ELR (cell line): ENCODE measurements at places on chromosomes 3 and 15.

- DNase-seq = no peak
Observed at GRCh38 chr3:10440684-10441083, 64.7 kb downstream of the ATP2B2 start.

GRCh38 chr3:9399337-9399703 lies 1.9 kb downstream of the SETD5 start:
- peak; percentile 36 for DNase-seq

GRCh38 chr3:132549890-132550578 lies 47.0 kb upstream of the ACKR4 start:
- peak; percentile 79 for DNase-seq

DNA sequence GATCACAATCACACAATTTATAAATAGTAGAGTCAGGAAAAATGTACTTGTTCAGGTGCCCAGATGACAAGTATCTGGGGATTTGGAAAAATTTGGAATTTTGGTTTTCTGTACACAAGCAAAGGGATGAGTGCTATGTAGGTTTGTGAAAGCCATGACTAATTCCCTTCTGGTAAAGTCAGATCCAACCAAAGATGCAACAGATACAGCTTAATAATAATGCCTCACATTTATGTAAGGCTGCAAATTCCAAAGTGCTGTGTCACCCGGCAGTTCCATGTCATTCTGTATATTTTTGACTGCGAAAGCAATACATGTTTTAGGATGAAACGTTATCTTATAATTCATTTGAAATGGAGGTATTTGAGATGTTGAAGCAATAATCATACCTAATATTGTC lies 102.7 kb upstream of the AGBL1 start:
- DNase-seq = peak; percentile 28

DNA sequence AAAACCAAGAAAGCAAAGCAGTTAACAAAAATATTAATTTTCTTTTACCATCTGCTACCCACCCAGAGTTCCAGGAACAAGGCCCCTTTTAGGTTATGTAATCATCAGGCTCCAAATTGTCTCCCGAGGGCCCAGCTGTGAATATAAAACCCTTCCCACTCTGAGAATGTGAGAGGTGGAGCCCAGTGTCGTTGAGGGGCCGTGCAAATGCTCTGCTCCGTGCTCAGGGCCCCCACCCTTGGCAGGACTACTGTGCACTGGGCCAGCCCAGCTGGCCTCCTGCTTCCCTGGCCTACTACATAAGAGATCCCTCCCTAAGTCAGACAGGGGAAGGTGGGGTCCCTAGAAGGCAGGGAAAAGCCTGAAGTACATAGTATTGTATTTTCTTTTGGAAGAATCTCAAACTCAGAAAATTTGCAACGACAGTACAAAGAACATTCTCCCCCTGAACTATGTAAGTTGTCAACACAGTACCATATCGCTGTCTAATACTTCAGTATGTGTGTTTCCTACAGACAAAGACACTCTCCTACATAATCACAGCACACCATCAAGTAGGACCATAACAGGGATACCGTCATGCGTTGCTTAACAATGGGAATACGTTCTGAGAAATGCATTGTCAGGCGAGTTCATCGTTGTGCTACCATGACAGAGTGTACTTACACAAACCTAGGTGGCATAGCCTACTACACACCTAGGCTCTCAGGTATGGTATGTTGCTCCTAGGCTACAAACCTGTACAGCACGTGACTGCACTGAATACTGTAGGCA lies 4.4 kb upstream of the CLEC3B start:
- no peak for DNase-seq

GRCh38 chr15:68464448-68465090 lies 32.6 kb upstream of the ITGA11 start:
- DNase-seq = peak; percentile 13

DNA sequence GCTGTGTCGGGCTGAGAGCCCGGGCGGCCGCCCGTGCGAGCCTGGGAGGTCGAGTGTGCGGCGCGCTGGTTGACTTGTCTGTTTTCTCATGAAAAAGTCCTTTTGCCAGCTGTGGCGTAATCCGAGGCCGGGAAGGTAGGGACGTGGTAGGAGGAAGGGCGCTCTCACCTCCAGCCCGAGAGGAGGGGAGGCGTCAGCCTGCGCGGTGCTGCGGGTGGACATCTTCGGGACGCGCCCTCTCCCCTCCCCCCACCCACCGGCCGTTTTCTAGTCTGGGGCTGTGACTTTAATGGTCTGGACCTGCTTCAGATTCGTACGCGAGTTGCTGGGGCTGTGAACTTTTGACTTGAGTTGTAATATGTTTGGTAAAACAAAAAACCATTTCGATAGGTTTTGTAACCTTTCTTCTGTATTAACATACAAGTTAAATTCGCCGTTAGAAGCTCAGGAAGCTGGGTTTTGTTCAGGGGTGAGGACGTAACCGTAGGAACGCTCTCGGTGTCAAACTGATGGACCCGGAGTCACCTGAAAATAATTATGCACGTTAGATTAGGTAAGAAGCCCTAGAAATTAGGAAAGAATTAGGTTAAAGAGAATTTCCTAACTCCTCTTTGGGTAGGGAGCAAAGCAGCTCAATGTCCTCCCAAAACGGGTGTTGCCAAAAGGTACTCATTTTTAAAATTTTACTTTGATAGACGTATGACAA lies 762 bp downstream of the NCK1 start:
- DNase-seq = peak; percentile 75
